ENCODE measurements at places on chromosomes 6 and 20.
A peak's percentile ranks its signal among the peaks of the same experiment; 100 is the strongest.

DNA sequence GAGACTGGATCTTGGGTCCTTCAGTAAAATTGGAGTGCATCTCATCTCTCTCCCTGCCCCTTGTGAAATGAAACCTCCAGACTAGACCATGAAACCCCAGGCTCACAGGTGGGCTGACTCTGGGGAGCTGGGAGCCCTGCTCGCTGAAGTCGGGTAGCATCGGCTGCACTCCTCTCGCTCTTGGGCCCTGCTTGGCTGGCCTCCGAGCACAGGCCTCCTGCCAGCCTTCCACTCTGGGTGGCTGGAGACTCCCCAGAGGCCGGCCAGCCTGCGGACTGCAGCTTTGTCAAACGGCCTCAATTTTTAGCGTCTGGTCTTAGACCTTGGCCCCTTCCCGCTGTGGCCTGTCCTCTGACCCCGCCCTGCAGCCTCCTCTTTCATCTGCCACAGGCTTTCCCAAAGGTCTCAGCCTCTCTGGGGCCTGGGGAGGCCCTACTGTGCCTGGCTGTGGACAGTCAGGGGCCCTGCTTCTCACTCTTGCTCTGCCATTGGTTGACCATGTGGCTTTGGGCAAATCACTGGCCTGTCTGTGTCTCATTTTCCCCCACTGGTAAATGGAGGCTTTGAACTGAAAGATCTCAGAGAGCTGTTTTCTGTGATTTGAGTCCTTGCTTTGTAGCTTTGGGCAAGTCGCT, 45.1 kb downstream of the SRC start:
- DNase-seq: no peak

GRCh38 chr6:133945158-133945557, 7.9 kb upstream of the TBPL1 start:
- DNase-seq: no peak

- no peak for DNase-seq
Observed at GRCh38 chr20:4661191-4661590, 60.5 kb upstream of the PRND start.

DNA sequence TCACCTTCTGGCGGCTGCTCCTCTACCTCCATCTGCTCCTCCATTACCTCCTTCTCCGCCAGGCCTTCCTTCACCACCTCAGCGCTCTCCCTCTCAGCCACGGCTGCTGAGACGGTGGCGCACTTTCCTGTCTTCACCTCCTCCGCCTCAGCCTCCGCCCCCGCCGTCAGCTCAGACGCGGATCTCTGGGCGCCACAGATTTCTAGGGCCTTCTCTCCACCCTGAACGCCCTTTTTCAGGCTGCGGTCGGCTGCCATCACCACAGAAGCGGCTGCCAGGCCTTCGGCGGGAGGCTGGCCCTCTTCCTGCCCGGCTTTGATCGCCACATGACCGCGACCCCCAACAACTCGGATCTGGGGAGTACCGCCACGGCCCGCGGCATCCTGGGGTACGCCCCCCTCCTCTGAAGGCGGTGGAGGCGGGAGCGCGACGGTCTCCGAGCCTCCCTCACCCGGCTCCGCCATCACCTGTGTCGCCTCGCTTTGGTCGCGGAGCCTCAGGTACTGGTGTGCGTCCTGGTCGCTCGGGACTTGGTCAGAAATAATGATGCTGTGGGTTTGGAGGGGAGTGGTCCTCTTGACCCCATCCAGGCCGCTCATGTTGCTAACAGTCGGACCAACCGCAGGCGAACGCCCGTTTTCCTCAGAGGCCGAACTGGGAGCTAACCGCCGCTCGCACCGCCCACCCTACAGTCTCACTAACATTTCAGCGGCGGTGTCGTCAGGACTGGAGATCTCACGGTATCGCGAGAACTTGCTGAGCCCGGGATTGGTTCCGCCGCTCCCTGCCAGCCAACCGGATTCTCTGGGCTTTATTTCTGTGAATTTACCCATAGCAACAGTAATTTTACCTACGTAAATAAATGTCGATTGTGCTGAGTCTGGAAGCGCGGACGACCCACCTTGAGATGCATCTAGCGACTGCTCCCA, at the start of gene TSPYL1:
TSS of gene TSPYL1 (minus strand) at position 699 of the 929 bp plus-strand sequence. CDS start at position 599, 100 bp downstream.
- peak; percentile 93 for DNase-seq

GRCh38 chr6:86706449-86706848, 230.9 kb upstream of the HTR1E start:
- no peak for DNase-seq

GRCh38 chr6:114452785-114453401, 110.1 kb upstream of the HS3ST5 start:
- DNase-seq: no peak

GRCh38 chr6:158164579-158165170, 3.4 kb downstream of the SERAC1 start:
- DNase-seq: no peak

- DNase-seq: no peak
Observed at GRCh38 chr6:40764726-40765125, 177.6 kb upstream of the LRFN2 start.
